ENCODE measurements at places on chromosomes 7 and 10. TPM values are rescaled to one million over a fixed set of nuclear protein-coding genes. Genes with fewer than 3 reads are reported as not detected.

CRPPA gene
- total RNA-seq, result 0.71 TPM

ZPBP gene
- total RNA-seq, result not detected

LRRC4 gene
- total RNA-seq, result 13.4 TPM

KLLN gene
- total RNA-seq, result 0.71 TPM

UMAD1 gene
- 10.8 TPM for total RNA-seq

NUTM2D gene
- 1.5 TPM for total RNA-seq

PKD1L1 gene
- total RNA-seq, result 0.22 TPM

AGBL3 gene
- total RNA-seq, result 1.9 TPM

RBP3 gene
- not detected for total RNA-seq

GDF10 gene
- 0.19 TPM for total RNA-seq

MKX gene
- total RNA-seq, result 0.92 TPM

EFCAB10 gene
- total RNA-seq, result 3.1 TPM

ETV1 gene
- total RNA-seq, result 91.2 TPM

GIMAP2 gene
- not detected for total RNA-seq

TBC1D12 gene
- 3.6 TPM for total RNA-seq

DNAH11 gene
- 4.9 TPM for total RNA-seq

ITGA8 gene
- total RNA-seq, result not detected

MSMB gene
- total RNA-seq, result not detected

ADAM12 gene
- 0.19 TPM for total RNA-seq

CCNJ gene
- 34.7 TPM for total RNA-seq

LIPJ gene
- not detected for total RNA-seq

MYO1G gene
- total RNA-seq, result 0.19 TPM

DUSP5 gene
- total RNA-seq, result 30.3 TPM

GFRA1 gene
- total RNA-seq, result 2.0 TPM

CC2D2B gene
- total RNA-seq, result 0.71 TPM

ARF5 gene
- 159 TPM for total RNA-seq

C7orf57 gene
- 0.56 TPM for total RNA-seq

TMEM273 gene
- total RNA-seq, result not detected

ABCC2 gene
- total RNA-seq, result 0.42 TPM

IL6 gene
- 0.41 TPM for total RNA-seq

REPIN1 gene
- total RNA-seq, result 130 TPM

WEE2 gene
- not detected for total RNA-seq

SLC26A5 gene
- 0.40 TPM for total RNA-seq

AKR1D1 gene
- not detected for total RNA-seq

CASD1 gene
- 18.8 TPM for total RNA-seq

MRLN gene
- total RNA-seq, result not detected

AKR1C3 gene
- total RNA-seq, result 4.6 TPM

TRPV5 gene
- total RNA-seq, result not detected

DRGX gene
- not detected for total RNA-seq

CCL24 gene
- total RNA-seq, result not detected

CPED1 gene
- 0.25 TPM for total RNA-seq

EPO gene
- total RNA-seq, result 0.95 TPM

MLLT10 gene
- total RNA-seq, result 53.1 TPM

FAM20C gene
- total RNA-seq, result 34.7 TPM

SLC29A3 gene
- total RNA-seq, result 15.2 TPM

CTAGE4 gene
- total RNA-seq, result 9.8 TPM

VSTM2A gene
- total RNA-seq, result 0.58 TPM

SIRT1 gene
- total RNA-seq, result 70.9 TPM

CRYGN gene
- total RNA-seq, result 1.0 TPM

EN2 gene
- not detected for total RNA-seq

FAM25C gene
- not detected for total RNA-seq

KCNIP2 gene
- 4.7 TPM for total RNA-seq

AHCYL2 gene
- total RNA-seq, result 30.5 TPM

LIPN gene
- not detected for total RNA-seq

SLF2 gene
- total RNA-seq, result 20.9 TPM

VSIR gene
- not detected for total RNA-seq

AGK gene
- total RNA-seq, result 30.0 TPM

ANXA7 gene
- 59.9 TPM for total RNA-seq

PAX4 gene
- not detected for total RNA-seq

Measured in H1 (cell line).